ENCODE measurements at places on chromosomes 2 and 18. TPM values are rescaled to one million over a fixed set of nuclear protein-coding genes. Genes with fewer than 3 reads are reported as not detected.
A peak's percentile ranks its signal among the peaks of the same experiment; 100 is the strongest.

DNA sequence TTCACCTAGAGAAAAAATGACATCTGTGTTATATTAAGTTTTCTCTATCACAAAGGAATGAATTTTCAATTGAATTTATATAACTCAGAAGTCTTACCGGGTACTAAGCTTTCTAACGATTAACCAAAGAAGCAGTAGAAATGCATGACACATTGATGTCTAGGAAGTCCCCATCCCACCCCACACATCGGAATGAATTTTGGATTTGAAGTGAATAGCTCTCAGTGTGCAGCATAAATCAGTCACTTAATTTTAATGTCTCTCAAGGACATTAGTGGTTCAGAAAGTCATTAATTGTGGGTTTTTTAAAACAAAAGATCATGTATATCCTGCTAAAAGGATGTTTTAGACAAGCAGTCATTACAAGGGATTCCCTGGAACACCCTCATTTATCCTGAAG, 141.4 kb upstream of the PIEZO2 start:
- DNase-seq, result no peak

GRCh38 chr18:76657911-76658470, 162.9 kb upstream of the ZNF516 start:
- DNase-seq, result no peak

GRCh38 chr2:205758500-205758899, 76.2 kb downstream of the NRP2 start:
- DNase-seq, result no peak

- no peak for DNase-seq
Observed at GRCh38 chr18:42229211-42230210, 274.5 kb downstream of the PIK3C3 start.

GRCh38 chr2:239690651-239691631, 290.1 kb upstream of the HDAC4 start:
- DNase-seq, result no peak

DNA sequence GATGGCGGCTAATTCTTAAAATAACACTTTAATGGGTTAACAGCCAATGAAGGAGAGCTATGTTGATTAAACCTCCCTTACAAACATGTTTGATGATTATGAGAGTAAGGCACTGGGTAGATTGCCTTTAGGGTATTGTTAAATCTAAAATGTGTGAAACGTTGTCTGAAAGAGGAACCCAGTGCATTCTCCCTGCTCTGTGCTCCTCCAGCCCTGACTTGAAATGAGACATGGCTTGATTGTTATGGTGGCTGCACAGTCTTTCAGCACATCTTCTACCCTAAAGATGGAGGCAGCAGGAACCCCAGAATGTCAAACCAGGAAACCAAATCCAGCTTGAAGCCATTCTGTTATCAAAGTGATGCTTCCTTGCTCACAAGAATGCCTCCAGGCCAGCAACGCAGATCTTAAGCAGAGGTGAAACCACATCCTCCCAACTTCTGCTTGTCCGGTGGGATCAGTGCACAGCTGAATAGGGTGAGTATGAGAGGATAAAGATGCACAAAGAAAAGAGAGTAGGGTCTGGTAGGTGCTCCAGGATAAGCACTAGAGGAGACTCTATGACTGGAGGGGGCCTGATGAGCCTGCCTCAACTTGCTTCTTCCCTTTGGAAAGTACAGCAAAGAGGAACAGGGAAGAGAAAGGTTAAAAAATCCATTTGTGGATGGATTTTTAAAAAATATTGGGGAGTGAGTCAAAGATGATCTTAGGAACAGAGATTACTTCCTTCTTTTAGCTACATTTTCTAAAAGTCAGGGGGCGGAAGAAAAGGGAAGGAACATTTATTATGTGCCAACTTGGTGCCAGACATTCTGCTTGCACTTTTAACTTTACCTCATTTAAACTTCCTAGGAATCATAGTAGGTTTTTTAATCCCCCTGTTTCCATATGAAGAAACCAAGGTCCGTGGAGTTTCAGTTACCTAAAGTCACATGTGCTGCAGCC, 523.0 kb downstream of the TXNL1 start:
- no peak for DNase-seq

DNA sequence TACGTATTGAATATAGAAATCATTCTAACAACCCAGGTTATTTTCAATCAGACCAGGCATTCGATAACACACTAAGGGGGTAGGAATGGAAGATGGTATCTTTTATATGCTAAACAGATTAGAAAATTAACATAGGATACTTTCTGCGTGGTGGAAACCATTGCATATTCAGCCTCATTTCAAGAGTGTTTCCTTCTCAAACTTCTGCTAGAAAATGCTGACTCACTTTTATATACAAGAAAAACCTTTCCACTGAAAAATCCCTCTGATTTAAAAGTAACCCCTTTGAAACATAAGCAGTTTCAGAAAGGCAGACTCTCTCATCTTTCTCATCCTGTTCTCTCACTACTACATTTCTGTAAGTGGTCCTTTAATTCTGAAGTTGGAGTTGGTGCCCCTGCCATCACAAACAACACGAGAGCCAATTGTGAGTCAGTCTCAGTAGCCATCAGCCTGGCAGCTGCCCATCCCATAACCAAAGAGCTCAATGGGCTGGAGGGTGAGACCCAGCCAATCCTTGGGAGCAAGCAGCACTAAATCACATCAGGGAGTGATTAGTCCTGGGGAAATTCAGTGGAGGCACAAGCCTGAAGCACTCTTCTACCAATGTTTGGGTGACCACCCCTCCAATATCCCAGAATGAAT, 343.1 kb downstream of the CELF4 start:
- no peak for DNase-seq

DNA sequence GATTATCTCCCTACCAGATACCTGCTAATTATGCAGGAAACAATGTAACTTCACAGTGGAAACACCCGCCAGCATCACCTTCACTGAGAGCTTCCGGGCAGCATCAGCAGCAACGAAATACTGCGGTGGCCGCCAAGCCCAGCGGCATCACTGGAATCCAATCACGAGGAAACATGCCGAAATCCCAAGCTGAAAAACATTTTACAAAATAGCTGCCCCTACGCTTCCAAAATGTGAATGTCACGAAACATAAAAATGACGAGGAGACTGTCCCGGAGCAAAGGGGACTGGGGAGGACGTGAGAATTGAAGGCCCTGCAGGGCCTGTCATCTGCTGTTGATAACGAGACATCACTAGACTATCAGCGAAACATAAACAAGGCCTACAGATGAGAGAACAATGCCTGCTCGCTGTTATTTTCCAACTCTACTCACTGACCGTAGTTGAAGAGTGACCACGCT, 82.6 kb downstream of the HDAC4 start:
- no peak for DNase-seq

- no peak for DNase-seq
Observed at GRCh38 chr2:57333221-57333620, 713.4 kb upstream of the VRK2 start.

- DNase-seq, result peak; percentile 45
Observed at GRCh38 chr18:715626-716025, 3.2 kb upstream of the ENOSF1 start.

DNA sequence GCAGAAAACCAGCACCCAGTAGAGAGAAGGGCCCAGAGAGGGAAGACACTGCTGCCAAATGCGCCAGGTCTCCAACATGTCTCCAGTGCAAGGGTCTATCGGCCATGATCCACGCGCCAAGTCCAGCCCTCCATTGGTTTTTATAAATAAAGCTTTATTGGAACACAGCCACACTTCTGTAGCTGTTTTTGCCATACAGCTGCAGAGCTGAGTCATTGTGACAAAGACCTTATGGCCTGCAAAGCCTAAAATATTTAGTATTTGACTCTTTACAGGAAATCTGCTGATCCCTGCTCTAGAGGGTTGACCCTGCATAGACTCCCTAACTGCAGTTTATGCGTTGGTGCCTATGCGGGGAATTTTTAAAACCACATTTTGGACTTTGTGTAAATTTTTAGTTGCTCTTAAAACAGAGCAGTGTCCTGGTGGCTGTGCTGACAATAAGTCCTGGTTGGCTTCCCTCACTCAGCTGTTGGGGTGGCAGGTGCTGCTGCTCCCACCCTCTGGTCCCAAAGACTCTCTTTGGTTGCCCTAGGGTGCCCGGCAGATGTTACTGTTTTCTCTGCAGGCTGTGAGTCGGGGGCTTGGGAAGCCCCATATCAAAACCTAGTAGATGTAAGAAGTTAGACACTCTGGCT, 154.9 kb downstream of the CTIF start:
- peak; percentile 22 for DNase-seq

- no peak for DNase-seq
Observed at GRCh38 chr18:44533071-44533470, 147.6 kb upstream of the SETBP1 start.

DNA sequence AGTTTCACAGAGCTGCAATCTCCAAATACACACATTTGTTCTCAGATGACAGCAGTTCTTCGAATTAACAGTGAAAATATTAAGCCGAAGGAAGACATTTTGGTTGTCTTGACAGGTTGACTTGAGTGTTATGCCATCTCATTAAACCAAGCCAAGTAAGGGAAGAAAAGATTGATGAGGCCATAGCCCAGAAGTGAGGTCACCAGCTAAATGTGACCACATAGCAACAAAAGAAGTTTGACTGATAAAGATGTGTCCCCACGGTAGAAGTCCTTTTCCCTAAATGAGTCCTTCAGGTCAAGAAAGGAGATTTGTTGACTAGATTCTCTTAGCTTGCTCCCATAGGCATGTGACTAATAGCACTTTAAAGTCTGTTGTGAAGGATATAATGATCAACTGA, 156.1 kb downstream of the CDH20 start:
- DNase-seq, result no peak

GRCh38 chr2:238083919-238084318, 16.2 kb upstream of the ESPNL start:
- no peak for DNase-seq

DNA sequence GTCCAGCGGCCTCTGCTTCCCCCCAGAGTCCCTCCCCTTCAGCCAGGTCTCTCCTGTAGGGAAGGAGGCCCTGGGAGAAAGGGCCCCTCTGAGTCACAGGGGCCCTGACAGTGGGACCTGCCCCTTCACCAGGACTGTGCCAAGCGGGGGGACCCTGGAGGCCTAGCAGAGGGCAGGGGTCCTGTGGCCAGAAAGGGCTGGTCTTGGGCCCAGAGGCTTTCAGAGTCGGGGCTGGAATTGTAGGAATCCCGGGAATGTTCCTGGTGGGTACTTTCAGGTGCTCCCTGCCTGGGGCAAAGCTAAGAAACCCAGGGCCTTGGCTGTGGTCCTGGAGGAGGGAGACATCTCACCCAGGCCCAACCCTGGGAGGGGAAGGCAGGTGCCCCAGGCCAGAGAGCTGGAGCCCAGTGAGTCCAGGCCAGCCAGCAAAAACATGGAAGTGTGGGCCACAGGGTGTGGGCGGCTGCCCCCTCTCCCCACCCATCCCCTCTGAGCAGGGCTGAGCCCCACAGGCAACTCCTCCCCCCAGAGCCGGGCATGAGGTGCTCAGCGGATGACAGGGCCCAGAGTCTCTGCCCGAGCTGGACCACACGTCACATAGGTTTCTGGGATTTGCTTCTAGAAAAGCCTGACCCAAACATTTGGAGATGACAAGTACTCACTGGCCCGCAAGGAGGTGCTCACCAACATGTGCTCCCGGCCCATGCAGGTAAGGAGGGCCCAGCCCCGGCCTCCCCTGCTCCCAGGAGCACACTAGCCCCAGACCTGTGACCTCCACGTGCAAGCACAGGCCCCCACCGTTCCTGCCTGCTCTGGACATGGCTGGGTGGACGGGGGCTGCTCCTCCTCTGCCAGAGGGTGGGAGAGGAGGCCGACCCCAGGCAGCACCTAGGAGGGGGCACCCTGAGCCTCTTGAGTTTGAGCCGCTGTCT, 48.2 kb upstream of the ALPP start:
- DNase-seq, result no peak

DNA sequence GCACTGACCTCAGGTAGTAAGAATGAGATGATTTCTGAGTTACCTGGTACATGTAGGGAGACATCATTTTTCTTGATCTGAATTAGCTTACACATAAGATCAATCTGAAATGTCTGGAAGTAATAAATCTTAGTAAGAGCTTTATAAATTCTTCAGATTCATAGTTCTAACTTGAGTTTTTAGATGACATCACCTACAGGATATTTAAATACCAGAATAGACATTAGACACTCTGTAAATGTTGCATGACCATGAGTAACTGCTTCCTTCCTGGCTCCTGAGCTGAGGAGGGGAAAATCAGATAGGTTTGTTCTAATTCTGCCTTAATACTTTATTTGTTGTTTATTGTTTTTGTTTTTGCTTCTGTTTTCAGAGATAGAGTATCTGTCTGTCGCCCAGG, 181.8 kb downstream of the PHLPP1 start:
- DNase-seq, result peak; percentile 32

- DNase-seq, result no peak
Observed at GRCh38 chr2:239101807-239102206, 253.9 kb downstream of the TWIST2 start.

- DNase-seq, result no peak
Observed at GRCh38 chr2:185643434-185643833, 95.2 kb upstream of the FSIP2 start.

Gene ZBTB7C
- not detected for total RNA-seq

Gene GPR45
- total RNA-seq, result not detected

Gene PAX3
- 13.1 TPM for total RNA-seq

Gene LRRTM4
- not detected for total RNA-seq

Gene NEU4
- total RNA-seq, result not detected

Gene ANKRD30B
- not detected for total RNA-seq

Gene SMAD7
- 38.9 TPM for total RNA-seq

Gene NT5C1B
- not detected for total RNA-seq

Gene C18orf63
- total RNA-seq, result not detected

Gene TMEM169
- 0.08 TPM for total RNA-seq

Gene GKN1
- not detected for total RNA-seq

Data from HFFc6 (cell line).